ENCODE measurements at places on chromosomes 16 and 17.

DNA sequence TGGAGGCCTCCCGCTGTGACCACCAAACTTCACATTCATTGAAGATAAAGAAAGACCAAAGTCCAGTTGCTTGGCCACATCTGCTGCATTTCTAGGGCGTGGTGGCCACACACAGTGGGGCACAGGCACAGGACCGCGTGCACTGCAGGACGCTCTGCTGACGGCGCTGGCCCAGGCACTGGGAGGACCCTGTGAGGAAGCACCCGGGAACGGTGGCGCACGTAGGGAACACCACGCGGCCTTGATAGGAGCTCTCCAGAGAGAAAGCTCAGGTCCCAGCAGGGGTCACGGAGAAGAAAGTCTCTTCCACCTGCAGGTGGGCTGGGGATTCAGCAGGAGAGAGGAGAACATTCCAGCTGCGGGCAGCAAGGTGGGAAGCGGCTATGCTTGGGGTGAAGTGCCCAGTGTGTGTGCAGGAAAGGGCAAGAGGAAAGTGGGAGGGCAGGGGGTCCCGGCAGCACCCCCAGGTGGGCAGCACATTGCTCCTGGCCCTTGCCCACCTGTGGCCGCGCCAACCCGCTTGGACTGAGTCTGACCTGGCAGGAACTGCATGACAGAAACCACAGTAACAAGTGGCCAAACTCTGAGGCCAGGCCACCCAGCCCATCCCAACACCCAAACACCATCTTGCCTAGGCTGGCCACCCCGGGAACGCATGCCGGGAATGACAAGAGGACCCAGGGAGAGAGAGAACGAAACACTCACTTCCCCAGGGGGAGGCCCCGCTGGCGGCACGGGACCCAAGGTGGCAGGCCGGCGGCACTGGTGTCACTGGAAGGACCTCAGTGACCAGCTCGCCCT lies 32.8 kb downstream of the TBC1D16 start:
- DNase-seq, result no peak

DNA sequence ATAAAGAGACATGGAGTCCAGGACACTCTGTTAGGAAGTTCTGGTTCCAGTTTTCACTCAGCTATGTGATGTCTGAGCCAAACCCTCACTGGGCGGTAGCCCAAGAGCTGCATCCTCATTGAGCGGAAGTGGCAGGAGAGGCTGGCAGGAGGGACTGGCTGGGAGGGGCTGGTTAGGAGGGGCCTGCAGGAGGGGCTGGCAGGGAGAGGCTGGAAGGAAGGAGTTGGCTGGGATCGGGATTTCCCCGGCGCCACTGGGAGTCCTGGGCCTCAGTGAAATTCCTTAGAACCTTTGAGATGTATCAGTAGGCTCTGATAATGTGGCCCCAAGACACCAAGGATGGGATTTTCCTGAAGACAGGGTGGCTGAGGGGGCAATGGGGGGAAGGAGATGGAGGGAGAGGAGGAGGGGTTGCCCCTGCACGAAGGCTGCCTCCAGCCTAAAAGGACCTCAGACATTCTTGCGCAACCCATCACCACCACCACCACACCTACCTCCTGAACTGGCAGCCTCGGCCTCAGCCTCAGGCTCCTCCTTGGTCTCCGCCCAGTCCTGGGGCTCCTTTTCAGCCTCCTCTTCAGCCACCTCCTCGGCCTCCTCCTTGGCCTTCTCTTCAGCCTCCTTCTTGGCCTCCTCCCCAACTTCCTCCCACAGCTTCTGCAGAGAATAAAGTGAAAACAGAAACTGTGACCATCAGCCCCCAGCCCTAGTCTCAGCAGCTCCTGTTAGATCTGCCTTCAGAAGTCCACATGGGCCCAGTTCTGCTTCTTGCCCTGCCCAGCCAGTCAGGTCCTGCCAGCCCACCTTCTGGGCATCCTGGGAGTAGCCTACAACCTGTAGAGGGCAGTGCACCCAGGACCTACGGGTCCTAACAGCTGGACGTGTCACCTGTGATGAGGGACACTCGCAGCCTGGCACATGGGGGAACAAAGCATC lies 31.7 kb downstream of the CNGB1 start:
- no peak for DNase-seq

DNA sequence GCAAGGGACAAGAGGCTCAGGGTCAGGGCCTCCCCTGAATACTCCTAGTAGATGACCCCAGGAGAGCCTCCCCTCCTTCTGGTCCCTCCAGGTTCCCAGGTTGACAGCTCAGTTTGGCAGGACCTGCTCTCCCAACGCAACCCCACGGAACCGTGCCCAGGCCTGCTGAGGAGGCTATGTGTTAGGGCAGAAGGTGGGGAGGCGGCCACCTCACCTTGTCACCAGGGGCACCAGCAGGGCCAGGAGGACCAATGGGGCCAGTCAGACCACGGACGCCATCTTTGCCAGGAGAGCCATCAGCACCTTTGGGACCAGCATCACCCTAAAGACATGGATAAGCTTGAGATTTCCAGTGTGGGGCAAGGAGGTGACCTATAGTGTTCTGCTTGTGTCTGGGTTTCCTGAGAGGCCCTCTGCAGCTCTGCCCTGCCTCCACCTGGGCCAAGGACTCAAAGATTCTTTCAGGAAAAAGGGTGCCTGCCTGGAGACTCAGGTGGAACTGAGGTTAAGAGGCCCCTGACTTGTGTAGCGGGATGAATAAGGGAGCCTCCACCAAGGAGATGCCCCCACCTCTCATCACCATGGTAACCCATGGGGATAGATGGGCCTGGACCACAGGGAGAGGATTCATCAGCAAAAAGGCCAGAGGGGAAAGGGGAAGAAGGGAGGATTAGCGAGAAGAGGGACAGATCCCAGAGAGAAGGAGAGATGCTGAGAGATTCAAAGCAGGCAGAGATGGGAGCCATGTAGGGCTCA lies 10.7 kb downstream of the COL1A1 start:
- no peak for DNase-seq

- no peak for DNase-seq
Observed at GRCh38 chr16:49466529-49466831, 92.9 kb downstream of the C16orf78 start.

DNA sequence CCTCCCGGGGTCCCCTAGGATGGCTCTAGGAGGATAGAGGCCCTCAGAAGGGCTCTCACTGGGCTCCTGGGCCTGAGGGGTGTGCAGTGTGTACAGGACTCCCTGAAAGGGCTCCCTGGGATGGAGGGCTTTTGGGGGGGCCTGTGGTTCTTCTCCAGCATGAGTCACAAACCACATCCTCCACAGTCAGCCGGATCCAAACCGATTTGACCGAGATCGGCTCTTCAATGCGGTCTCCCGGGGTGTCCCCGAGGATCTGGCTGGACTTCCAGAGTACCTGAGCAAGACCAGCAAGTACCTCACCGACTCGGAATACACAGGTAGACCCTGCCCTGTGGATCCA lies 4.5 kb downstream of the TRPV2 start:
- peak; percentile 7 for DNase-seq

DNA sequence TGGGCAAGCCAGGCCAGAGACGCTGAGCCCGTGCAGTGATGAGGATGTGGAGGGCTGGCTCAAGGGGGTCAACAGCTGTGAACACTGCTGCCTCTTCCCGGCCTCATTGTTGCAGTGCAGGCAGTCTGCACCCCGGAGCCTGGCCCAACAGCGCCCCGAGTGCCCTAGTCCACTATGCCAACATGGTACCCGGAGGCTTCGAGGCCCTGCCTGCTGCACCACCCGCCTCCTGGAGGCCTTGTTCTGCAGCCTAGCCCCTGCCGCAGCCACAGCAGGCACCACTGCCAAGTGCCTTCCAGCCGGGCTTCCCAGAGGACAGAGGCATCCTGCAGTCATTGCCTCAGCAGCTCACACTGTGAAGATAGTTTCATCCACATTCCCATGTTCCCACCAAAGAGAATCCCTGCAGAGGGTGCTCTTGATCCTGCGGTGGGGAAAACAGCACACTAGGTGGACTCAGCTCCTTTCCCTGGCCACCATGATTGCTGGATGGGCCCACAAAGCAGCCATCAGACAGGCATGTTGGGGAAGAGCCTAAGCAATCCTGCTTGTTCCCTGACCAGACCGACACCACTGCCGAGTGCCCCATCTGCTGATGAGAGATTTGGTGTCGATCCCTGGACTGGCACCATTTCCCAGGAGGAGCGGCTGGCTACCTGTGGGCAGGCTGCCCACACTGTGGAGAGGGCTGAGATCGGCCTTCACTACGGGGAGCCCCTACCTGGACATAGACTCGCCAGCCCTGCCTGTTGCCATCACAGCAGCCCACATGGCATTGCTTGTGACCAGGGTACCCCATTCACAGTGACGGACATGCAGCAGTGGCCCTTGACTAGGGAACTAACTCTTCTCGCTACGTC lies 44.9 kb downstream of the USP22 start:
- DNase-seq, result no peak

DNA sequence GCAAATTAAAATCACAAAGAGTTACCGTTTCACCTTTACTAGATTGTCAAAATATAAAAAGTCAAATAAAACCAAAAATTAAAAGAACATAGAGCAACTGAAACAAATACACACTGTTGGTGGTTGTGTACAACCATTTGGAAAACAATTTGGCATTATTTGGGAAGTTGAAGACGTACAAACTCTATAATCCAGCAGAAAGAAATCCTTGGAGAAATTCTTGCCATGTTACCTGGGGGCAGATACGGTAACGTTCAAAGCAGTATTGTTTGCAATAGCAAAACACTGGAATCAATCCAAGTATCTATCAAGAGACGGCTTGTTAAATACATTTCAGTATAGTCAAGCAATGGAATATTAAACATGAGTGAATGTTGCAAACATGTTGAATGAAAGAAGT lies 56.7 kb downstream of the TBX4 start:
- no peak for DNase-seq

GRCh38 chr16:8776129-8776584 lies 21.3 kb downstream of the TMEM186 start:
- no peak for DNase-seq

DNA sequence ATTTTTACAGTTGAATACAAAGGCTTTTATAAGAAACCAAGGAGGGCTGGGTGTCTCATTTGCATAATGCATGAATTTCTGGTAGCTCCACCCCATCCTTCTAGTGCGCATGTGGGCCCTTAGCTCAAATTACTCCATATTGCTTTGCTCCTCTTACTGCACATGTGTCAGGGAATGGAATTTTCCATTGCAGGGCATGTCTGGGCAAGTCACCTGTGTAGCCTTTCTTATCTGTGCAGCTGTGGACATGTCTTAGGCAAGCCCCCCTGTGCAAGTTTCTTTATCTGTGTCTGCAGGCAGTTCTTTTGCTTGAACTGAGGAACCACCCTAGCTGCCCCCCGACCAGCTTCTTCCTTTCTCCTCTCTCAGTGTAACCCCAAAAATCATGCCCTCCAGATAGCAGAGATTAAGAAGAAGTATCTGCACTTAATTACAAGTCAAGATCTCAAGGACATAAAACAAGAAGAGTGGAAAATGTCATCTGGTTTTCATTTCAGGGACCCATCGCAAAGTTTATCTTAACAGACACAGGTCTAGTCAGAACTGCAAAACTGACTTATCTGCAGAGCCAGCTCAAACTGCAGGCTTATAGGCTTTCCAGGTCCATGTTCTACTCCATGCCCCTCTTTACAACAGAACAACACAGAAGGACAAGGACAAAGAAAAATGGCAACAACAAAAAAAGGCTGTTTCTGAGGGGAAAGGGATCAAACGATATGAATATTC lies 137.9 kb upstream of the HS3ST4 start:
- peak; percentile 80 for DNase-seq

DNA sequence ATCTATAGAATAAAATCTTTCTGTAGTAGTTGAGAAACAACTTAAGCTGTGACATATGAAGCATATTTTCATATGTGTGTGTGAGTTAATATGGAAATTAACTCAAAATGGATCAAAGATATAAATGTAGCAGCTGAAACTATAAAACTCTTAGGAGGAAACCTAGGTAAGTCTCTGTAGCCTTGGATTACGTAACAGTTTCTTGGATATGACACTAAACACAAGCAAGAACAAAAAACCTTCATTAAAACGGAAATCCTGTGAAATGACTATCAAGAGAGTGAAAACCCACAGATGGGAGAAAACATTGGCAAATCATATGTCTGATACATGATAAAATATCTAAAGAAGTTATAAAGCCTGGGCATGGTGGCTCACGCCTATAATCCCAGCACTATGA lies 104.4 kb downstream of the VPS53 start:
- DNase-seq, result no peak

DNA sequence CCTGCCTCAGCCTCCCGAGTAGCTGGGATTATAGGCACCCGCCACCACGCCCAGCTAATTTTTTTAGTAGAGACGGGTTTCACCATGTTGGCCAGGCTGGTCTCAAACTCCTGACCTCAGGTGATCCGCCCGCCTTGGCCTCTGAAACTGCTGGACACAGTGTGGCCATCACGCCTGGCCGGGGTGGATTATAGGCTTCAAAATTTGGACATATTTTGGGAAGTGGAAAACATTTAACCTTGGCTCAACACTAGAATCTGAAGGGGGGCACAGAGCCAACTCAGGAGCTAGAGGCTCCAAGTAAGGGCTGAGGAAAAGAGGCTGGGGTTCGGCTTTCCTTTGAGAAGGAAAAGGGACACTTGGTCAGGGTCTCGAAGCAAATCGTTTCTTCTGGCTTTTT lies 2.2 kb upstream of the CDK5R1 start:
- DNase-seq, result no peak

- peak; percentile 51 for DNase-seq
Observed at GRCh38 chr17:45905814-45906213, 11.5 kb downstream of the MAPT start.

GRCh38 chr16:85313526-85314301 lies 201.4 kb upstream of the CIBAR2 start:
- no peak for DNase-seq

- DNase-seq, result no peak
Observed at GRCh38 chr17:66348584-66349165, 46.3 kb downstream of the PRKCA start.

GRCh38 chr16:51797669-51798259 lies 646.7 kb upstream of the SALL1 start:
- peak; percentile 30 for DNase-seq

- DNase-seq, result no peak
Observed at GRCh38 chr17:81581758-81582157, 29.6 kb upstream of the FAAP100 start.

- DNase-seq, result no peak
Observed at GRCh38 chr17:40453881-40454612, 10.8 kb downstream of the IGFBP4 start.

DNA sequence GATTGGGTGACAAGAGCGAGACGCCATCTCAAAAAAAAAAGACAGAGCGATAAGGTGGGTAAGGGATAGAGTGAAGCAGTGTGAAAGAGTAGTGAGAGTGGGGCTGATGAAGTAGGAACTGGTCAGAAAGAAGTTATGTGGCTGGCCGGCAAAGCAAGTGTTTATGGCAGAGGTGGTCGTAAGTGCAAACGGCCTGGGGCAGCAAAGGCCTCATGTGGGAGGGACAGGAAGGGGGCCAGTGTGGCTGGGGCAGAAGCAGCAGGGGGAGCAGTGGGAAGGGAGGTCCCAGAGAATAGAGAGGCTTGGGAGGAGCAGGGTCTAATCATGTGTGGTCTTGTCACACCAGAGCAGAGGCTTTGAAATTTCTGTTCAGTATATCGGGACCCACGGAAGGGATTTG lies 186.2 kb downstream of the HS3ST3B1 start:
- no peak for DNase-seq

- peak; percentile 12 for DNase-seq
Observed at GRCh38 chr17:70808596-70808995, 639.3 kb downstream of the KCNJ2 start.

Data from SK-N-DZ (cell line).